Activated T-cell treated with anti-CD3 and anti-CD28 coated beads, Interleukin-2, amount 50 U/mL, for 24 hours (primary cell): ENCODE measurements at places on chromosomes 5 and 9.

- no peak for DNase-seq
Measured at GRCh38 chr9:131774636-131775035, 34.8 kb upstream of the RAPGEF1 start.

GRCh38 chr9:120474591-120475243 is 105.2 kb downstream of the CDK5RAP2 start:
- DNase-seq, result no peak

- no peak for DNase-seq
Measured at GRCh38 chr5:68698025-68698940, 395.5 kb upstream of the SLC30A5 start.

- DNase-seq, result no peak
Measured at GRCh38 chr5:172999372-172999973, 15.9 kb downstream of the ATP6V0E1 start.

- no peak for DNase-seq
Measured at GRCh38 chr5:91797576-91797975, 414.5 kb upstream of the ARRDC3 start.
